ENCODE measurements at places on chromosomes 1 and 21.

- DNase-seq, result no peak
These were observed 65.2 kb downstream of the BCAR3 start for GRCh38 chr1:93616221-93616995.

DNA sequence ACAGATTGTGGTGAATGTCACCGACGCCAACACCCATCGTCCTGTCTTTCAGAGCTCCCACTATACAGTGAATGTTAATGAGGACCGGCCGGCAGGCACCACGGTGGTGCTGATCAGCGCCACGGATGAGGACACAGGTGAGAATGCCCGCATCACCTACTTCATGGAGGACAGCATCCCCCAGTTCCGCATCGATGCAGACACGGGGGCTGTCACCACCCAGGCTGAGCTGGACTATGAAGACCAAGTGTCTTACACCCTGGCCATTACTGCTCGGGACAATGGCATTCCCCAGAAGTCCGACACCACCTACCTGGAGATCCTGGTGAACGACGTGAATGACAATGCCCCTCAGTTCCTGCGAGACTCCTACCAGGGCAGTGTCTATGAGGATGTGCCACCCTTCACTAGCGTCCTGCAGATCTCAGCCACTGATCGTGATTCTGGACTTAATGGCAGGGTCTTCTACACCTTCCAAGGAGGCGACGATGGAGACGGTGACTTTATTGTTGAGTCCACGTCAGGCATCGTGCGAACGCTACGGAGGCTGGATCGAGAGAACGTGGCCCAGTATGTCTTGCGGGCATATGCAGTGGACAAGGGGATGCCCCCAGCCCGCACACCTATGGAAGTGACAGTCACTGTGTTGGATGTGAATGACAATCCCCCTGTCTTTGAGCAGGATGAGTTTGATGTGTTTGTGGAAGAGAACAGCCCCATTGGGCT is 3.0 kb downstream of the CELSR2 start:
- DNase-seq, result no peak

DNA sequence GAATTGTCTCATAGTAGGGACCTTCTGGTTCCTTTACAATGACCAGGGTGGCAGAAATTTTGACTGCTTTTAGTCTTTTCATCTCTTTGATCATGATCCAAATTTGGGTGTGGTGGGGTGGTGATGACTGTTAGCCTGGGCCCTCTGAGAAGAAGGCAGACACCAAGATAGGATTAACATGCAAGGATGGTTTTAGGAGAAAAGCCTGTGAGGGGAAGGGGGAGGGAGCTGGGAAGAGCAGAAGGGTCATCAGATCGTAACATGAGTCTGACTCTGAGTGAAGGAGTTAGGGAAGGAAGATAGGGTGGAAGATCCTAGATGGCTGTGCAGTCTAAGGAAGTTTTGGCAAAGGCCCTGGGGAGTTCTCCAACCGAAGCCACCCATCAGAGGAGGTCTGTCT is 28.5 kb upstream of the CAMSAP2 start:
- DNase-seq, result no peak

DNA sequence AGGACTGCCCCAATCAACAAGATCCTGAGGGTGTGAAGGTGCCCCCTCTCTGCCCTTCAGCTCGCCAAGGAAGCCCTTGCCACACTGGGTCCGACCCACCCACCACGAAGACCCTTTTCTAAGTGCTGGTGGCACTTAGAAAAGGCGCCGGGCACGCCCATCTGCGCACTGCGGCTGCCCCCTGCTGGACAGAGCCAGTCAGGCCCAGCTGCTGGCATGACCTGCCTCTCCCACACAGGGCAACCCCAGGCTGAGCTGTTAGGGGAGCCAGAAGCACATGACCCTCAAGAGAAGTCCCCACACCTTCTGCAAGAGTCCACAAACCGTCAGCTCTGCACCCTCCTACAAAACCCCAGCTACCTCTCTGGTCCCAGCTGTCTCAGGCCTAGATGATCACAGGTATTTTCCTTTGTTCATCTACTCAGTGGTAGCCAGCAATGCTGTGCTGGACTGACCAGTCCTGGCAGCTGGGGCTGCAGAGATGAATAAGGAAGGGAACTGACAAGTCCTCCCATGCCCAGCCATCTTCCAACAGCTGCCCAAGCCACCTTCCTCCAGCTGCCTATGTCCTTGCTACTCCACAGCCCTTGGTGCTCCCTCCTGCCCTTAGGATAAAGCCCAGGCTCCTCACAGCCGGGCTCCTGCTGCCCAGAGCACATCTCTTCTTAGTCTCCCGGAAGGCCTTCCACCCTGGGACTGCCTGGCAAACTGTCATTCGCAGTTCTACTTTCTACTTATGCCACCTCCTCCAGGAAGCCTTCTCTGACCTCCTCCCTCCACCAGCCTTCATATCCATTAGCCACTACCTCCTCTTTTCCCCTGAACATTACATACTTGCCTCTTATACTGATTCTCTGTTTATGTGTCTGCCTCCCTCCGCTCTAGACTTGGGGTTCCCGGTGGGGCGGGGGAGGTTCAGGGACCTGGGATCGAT is 39.8 kb upstream of the ZC3H12A start:
- peak; percentile 40 for DNase-seq

DNA sequence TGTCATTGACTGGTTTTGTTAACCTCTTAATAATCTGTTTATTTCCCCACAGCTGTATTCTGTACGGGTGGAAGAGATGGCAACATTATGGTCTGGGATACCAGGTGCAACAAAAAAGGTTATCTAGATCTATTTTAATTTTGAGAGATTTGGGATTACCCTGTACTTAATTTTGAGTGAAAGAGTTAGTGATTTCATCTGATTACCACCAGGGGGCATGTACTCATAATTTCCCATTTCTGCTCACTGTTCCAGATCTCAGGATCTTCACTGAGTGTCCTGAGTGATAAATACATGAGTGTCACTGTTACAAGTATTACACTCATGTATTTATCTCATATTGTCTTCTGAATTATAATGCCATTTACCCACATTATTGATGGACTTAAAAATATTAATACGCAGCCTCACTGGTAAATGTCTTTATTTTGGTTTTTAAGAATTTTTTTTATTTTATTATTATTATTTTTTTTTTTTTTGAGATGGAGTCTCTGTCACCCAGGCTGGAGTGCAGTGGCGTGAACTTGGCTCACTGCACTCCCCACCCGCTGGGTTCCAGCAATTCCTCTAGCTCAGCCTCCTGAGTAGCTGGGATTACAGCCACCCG is 27.4 kb downstream of the DTL start:
- peak; percentile 11 for DNase-seq
